Progenitor cell of endocrine pancreas (in vitro differentiated cells): ENCODE measurements at places on chromosomes 12 and 14. TPM values are rescaled to one million over a fixed set of nuclear protein-coding genes. Genes with fewer than 3 reads are reported as not detected.

- no peak overlapping the region for H3K27ac ChIP-seq
- H3K27me3 ChIP-seq, result no peaks in the 10 kb centered on the region
- no peak for DNase-seq
- no peaks in the 10 kb centered on the region for H3K4me1 ChIP-seq
- no peak overlapping the region for H3K4me3 ChIP-seq
Measured at GRCh38 chr14:83611491-83611890, 1918.5 kb upstream of the FLRT2 start.

GRCh38 chr14:103696466-103697071 is 18.7 kb downstream of the XRCC3 start:
- peak overlapping the region; percentile 87 for H3K27ac ChIP-seq
- H3K4me3 ChIP-seq, result no peak overlapping the region
- H3K36me3 ChIP-seq, result peaks cover 4% of the 10 kb centered on the region
- no peaks in the 10 kb centered on the region for H3K27me3 ChIP-seq
- peaks cover 5% of the 10 kb centered on the region for H3K4me1 ChIP-seq

DNA sequence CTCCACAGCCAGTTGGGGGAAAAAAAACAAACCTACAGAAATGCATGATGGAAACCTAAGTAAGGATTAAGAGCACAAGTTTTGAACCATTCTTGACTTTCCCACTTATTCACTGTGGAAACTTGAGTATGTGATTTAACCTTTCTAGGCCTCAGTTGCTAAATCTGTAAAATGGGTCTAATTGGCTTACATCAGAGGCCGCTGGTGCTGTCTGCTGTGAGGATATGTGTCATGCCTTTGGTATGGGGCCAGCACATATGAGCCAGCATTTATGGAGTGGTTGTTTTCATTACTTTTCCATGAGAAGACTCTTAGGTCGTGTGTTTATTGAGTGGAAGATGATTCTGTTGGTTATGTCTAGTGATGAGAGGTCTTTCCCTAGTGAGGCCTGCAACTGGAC is 102.4 kb downstream of the ESR2 start:
- peaks cover 30% of the 10 kb centered on the region for H3K36me3 ChIP-seq
- H3K27me3 ChIP-seq, result no peaks in the 10 kb centered on the region
- no peak overlapping the region for H3K27ac ChIP-seq
- no peak overlapping the region for H3K4me3 ChIP-seq
- no peak for DNase-seq
- H3K4me1 ChIP-seq, result peaks cover 48% of the 10 kb centered on the region

GRCh38 chr14:68927089-68927488 is 52.0 kb downstream of the ACTN1 start:
- H3K4me1 ChIP-seq, result peaks cover 31% of the 10 kb centered on the region
- peaks cover 14% of the 10 kb centered on the region for H3K36me3 ChIP-seq
- H3K4me3 ChIP-seq, result no peak overlapping the region
- peak overlapping the region; percentile 84 for H3K27ac ChIP-seq
- DNase-seq, result no peak
- no peaks in the 10 kb centered on the region for H3K27me3 ChIP-seq

Gene TAS2R10
- 1.6 and 3.1 TPM in 2 replicates for total RNA-seq

Gene CD163L1
- total RNA-seq, result 1.1 TPM in 2 replicates
